ENCODE measurements at places on chromosomes 5 and 9.

DNA sequence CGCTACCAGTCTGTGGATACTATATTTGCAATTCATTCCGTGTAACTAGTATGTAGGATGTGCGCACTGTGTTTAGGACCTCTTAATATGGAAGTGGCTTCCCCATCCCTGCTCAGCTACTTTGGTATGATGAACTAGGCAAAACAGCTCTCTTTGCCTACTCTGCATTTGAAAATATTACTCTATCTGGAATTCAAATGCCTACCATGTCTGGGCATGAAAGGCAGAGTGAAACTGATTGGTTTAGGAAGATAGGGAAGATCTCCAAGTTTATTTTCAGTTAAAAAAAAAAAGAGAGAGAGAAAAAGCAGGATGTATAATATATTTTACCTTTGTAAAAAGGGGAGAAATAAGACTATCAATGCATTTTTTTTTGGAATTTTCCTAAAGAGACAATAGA lies 74.1 kb upstream of the ELL2 start:
- DNase-seq, result no peak

GRCh38 chr5:56471707-56472106 lies 238.6 kb upstream of the ANKRD55 start:
- no peak for DNase-seq

DNA sequence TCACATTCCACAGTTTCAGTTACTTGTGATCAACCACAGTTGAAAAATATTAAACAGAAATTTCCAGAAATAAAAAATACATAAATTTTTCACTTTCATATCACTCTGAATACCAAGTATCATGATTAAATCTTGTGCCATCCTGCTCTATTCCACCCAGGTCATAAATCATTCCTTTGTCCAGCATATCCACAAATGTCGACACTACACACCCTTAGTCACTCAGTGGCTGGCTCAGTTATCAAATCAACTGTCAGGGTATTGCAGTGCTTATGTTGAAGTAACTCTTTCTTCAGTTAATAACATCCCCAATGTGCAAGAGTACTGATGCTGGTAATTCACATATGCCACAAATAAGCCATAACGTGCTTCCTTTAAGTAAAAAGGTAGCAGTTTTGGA lies 115.7 kb downstream of the FBXL17 start:
- no peak for DNase-seq

GRCh38 chr5:90475436-90475980 lies 844 bp downstream of the POLR3G start:
- DNase-seq, result no peak

DNA sequence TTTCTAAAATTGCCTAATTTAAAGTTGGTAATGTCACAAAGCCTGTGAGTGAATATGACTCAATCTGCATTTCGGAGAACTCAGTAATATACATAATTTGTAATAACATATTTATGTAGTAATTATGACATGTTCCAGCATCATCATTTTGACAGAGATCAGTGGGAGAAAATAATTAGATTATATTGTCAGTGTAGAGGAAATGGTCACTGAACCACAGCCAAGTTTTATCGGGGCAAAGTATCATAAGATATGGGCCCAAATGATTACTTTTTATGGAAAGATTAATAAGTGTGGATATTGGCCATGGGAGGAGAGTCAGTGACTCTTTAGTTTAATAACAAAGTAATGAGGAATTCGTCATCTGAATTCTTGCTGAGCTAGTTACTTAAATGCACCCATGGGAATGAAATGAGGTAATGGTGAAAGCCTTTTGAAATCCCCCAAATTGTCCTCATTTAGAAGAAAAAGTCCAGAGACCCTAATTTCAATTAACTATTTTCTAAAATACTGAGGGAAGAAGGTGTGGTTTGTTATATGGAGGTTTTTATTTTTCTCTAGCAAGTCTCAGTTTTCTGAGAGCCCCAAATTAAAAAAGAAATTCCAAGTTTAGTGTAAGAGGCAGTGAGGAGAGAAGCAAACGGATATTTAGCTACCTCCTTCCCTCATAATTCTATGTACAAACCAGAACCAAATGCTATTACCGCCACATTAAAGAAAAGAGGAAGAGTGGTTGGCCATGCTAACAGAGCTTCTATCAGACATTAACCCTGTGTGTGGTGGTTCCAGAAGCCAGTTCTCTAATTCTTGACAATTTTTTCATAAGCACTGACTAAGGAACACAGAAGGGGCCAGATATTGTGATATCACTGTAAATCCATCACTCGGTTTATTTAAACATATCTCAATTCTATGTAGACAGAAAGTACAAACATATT lies 37.7 kb upstream of the MRPS30 start:
- DNase-seq, result no peak

DNA sequence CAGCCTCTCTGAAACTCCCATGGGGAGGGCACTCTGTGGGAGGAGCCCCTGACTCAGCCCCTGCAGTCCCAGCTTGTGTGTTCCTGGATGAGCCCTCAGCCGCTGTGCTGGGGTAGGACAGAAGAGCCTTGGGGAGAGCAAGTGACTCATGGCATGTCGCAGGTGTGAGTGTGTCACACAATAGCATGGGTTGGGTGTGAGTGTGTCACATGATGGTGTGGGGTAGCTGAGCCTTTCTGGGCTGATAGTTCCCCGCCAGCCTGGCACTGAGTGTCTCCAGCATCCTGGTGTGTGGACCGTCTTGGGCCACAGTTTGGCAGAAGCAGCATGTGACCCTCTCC lies 83.4 kb downstream of the PHF2 start:
- no peak for DNase-seq

DNA sequence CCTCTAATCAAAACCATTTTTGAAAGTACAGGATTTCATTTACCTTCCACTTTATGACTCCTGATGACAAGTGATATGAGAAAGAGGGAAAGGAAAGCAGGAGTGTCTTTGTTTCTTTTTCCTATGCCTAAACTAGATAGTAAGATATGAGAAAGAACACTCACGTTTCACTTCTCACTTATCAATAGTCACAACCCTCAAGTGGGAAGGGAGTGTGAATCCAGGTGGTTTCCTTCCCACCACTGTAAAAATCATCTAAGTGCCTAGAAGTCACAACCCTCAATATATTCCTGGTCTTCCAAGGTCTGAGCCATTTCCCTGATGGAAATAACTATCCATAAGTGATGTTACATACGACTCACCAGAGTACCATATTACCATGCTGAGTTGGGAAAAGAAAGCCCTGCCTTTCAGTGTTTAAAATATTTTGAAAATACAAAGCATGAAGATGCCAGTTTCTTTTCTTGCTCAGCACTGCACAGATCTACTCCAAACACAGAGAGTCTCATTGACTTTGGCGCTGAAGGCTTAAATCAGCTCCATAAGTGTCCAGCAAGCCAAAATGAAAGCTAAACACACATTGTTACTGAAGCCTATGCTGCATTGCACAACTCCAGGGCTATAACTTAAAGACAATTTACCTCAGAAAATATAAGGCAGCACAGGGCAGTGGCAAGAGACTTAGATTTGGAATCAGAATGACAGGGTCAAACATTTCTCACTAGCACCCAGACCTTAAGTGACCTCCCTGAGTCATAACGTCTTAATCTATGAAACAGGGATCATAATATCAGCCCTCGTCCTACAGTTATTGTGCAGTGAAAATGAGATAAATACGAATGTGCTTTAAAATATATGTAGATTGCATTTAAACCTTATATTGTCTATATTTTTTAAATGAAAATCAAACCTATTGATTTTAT lies 301.2 kb downstream of the KIAA0825 start:
- DNase-seq, result no peak

DNA sequence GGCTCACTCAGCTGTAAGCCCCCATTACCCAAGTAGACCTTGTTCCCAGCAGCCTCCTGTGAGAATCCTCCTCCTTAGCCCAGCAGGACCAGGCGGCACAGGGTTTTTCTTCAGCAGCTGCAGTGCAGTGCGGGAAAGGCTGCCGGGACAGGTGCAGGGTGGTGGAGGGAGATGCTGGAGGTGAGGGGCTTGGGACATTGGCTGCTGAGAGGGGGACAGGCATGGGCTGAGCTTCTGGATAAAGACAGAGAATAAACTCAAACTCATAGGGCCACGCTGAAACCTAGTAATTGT lies 174.7 kb downstream of the CACNA1B start:
- no peak for DNase-seq

DNA sequence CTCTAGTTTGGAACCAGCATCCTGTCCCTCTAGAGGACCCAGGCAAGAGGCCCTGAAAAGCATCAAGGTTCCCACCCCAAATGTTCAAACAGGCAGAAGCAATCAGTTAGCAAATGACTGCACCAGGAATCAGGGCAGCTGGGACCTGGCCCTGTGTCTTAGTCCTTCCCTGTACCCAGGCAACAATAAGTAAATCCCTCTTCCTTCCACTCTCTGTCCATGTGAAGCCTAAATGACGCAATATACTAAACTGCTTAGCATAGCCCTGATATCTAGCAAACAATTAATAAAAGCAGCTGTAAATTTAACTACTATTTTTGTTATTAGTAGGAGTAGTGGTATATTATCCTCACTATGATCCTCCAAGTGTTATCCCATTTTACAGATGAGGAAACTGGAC lies 13.2 kb upstream of the ADRA1B start:
- DNase-seq, result no peak

DNA sequence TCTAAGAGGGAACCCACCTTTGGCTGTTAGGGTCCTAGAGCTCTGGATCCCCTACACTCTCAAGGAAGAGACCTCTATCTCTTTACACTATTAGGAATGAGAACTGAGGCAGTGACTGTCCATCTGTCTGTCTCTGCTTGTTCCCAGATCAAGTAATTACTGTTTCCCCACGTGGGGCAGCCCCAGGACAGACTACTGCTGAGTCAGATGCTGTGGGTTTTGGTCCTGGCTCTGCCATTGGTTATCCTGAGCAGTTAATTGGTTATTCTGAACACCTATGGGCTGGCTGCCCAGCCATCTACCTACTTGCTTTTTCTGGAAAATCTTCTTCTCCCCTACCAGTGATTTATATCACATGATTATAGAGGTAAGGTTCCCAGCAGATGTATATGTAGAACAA lies 33.3 kb downstream of the FBXO10 start:
- no peak for DNase-seq

DNA sequence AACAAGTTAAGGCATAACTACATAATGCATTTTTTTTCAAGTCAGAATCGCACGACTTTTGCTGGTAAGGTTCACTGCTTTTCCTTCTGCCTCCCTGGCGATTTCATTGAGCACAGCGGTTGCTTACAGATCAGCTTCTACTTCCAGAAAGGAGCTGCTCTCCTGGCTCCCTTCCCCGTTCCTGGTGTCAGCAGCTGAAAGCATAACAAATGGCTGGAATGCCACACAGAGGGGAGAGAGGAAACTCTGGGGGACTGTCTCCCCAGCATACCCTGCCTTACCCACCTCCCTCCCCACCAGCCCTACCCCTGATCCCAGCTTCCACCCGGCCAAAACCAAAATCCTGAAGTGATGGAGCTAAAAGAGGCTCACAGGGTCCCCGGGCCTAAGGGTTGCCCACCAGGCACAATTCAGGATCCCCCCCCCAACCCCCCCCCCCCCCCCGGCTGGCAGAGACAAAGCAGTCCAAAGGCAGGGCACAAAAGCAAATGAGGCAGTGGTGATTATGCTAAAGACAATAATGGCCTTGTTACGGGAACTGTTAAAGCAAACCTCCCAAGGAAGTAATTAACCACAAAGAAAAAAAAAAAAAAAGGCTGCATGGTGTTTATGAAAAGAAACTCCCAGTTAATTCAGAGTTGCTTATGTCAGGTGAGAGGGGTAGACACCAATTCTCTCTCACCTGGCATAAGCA lies 126.1 kb upstream of the WWC1 start:
- DNase-seq, result no peak
